ENCODE measurements at places on chromosomes 7 and 10. TPM values are rescaled to one million over a fixed set of nuclear protein-coding genes. Genes with fewer than 3 reads are reported as not detected.

Gene HOXA3
- not detected for total RNA-seq

Gene UROS
- total RNA-seq = 18.8 TPM

Gene CNPY1
- total RNA-seq = not detected

Gene HOXA11
- not detected for total RNA-seq

Gene SPDYE18
- not detected for total RNA-seq

Gene ZNF25
- total RNA-seq = 10.9 TPM

Gene ANKRD2
- 0.43 TPM for total RNA-seq

Data from nasal cavity respiratory epithelium epithelial cell of viscerocranial mucosa (primary cell).